Transverse colon (tissue), 4 donors: ENCODE measurements at places on chromosomes 11 and 22. TPM values are rescaled to one million over a fixed set of nuclear protein-coding genes. Genes with fewer than 3 reads are reported as not detected.

Gene PLAAT5
- total RNA-seq = not detected

- no peak for DNase-seq
Observed at GRCh38 chr11:83990160-83990733, 704.1 kb upstream of the CCDC90B start.

DNA sequence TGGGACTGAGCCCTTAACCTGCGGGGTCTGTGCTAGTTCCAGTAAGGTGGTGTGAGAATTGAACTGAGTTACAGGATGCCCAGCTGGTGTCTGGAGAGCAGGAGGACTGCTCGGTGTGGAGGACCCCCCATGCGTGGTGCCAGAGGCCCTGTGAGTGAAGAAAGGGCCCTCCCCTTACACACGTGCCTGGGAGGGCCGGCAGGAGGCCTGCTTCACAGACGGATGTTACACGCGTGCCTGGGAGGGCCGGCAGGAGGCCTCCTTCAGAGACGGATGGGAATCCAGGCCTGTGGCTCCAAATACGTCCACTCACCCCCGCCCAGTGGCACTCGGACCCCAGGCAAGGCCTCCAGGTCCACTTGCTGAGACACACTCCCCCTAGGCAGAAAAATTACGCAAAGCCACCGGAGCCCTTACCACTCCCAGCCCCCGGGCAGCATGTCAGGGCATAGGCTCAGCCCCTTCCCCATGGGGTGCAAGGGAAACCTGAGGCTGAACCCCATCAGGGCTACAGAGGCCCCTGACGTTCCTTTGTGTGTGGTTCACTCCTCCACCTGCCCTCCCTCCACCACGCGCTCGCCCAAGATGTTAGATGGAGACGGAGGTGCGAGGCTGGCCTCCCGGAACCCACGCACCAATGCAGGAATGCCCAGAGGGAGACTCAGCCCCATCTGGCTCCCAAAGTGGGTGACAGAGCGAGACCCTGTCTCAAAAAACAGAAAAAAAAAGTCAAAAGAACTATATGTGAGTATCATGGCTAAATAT, 227.8 kb downstream of the BRD1 start:
- DNase-seq = no peak

GRCh38 chr22:23068832-23069385, 1.4 kb upstream of the GNAZ start:
- peak; percentile 3 for DNase-seq

Gene OR9Q1
- not detected for total RNA-seq

Gene SCN4B
- total RNA-seq = 1.1 TPM

DNA sequence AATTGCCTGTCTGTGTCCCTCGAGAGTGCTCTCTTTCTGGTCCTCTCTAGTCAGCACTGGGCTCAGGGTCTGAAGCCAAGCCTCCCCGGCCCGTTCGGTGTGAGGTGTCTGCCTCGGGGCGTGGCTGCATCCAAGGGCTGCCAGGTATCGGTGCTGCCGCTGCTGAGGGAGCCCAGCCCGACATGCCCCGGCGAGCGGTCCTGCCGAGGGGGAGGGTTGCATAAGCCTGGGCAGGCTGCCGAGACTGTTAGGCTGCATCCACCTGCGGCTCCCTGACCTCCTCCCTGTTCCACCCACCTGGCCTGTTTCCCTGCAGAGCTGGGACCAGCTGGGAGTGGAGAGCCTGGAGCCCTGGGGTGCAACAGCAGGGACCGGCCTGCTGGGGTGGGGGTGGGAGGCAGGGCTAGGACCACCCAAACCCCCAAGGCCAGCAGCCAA, 6.3 kb downstream of the OVOL1 start:
- DNase-seq = peak; percentile 88

Gene HORMAD2
- not detected for total RNA-seq
